SHP77 treated with DMSO at 0.1 percent for 48 hours (cell line): ENCODE measurements at places on chromosomes 2 and 18.
A peak's percentile ranks its signal among the peaks of the same experiment; 100 is the strongest.

GRCh38 chr18:35387152-35387571, 10.0 kb upstream of the ZNF396 start:
- DNase-seq = peak; percentile 66

DNA sequence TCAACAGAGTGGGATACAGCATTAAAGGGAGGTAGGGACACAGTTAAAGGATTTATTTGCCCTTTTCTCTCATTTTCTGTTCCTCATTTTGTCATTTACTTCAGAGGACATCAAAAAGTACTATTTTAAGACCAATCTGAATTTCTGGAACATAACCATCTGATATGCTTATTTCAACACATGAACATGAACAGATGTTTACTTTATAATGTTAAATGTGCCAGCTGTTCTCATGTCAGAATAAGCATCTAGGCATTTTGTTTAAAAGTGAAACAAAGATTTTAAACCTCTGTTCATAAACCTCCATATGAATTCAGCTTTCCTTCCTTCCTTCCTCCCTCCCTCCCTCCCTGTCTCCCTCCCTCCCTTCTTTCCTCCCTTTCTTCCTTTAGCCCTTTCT, 677.7 kb downstream of the CNTNAP5 start:
- no peak for DNase-seq

GRCh38 chr2:98457045-98457696, 12.5 kb downstream of the INPP4A start:
- DNase-seq = no peak

- no peak for DNase-seq
These were observed 698.7 kb downstream of the TDRD15 start for GRCh38 chr2:21822505-21822904.
